HT1080 (cell line): ENCODE measurements at places on chromosomes 13 and 19.

GRCh38 chr13:91774397-91774796, 376.0 kb downstream of the GPC5 start:
- no peak for DNase-seq

DNA sequence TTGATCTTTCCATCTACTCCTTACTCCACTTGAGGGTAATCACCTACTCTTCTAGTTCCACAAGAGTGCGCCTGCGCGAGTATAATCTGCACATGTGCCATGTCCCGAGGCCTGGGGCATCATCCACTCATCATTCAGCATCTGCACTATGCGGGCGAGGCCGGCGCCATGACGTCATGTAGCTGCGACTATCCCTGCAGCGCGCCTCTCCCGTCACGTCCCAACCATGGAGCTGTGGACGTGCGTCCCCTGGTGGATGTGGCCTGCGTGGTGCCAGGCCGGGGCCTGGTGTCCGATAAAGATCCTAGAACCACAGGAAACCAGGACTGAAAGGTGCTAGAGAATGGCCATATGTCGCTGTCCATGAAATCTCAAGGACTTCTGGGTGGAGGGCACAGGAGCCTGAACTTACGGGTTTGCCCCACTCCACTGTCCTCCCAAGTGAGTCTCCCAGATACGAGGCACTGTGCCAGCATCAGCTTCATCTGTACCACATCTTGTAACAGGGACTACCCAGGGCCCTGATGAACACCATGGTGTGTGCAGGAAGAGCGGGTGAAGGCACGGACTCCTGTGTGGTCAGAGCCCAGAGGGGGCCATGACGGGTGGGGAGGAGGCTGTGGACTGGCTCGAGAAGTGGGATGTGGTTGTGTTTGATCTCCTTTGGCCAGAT, 2.7 kb upstream of the KLK2 start:
- peak; percentile 74 for DNase-seq

DNA sequence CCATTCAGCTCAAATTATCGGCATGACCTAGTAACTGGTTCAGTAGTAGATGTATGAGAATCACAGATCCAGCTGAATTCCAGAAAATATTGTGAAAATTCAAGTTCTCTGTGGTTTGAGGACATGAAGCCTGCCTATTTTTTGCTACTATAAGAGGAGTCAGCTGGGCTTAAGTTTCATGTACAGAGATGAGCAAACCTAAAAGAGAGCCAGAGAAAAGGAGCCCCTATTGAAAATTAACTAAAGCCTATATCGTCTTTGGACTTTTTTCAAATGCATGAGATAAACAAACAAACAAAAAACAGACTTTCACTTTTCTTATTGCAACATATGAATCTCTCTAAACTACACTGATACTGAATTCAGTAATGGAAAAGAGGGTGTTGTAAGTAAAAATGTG, 106.8 kb upstream of the SPRY2 start:
- DNase-seq: no peak

DNA sequence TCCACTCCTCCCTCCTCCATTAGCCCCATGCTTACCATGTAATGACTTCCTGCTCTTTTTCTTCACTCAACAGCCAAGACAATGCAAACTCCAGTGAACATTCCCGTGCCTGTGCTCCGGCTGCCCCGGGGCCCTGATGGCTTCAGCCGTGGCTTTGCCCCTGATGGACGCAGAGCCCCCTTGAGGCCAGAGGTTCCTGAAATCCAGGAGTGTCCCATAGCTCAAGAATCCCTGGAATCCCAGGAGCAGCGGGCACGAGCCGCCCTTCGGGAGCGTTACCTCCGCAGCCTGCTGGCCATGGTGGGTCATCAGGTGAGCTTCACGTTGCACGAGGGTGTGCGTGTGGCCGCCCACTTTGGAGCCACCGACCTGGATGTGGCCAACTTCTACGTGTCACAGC, 2.9 kb upstream of the PPP1R37 start:
- no peak for DNase-seq

- DNase-seq: no peak
Measured at GRCh38 chr13:83975655-83976165, 93.4 kb upstream of the SLITRK1 start.

DNA sequence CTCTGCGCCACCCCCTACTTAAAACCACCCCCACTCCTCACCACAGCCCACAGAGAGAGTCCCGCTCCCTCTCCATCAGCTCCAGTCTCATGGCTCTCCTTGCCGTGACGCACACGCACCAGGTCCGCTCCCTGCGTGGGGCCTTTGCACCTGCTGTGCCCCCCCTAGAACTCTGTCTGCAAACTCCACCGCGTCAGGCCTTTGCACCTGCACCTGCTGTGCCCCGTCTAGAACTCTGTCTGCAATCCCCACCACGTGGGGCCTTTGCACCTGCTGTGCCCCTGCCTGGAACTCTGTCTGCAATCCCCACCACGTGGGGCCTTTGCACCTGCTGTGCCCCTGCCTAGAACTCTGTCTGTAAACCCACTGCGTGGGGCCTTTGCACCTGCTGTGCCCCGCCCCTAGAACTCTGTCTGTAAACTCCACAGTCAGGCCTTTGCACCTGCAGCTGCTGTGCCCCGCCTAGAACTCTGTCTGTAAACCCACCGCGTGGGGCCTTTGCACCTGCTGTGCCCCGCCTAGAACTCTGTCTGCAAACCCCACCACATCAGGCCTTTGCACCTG, 4.2 kb downstream of the SHC2 start:
- DNase-seq: no peak

DNA sequence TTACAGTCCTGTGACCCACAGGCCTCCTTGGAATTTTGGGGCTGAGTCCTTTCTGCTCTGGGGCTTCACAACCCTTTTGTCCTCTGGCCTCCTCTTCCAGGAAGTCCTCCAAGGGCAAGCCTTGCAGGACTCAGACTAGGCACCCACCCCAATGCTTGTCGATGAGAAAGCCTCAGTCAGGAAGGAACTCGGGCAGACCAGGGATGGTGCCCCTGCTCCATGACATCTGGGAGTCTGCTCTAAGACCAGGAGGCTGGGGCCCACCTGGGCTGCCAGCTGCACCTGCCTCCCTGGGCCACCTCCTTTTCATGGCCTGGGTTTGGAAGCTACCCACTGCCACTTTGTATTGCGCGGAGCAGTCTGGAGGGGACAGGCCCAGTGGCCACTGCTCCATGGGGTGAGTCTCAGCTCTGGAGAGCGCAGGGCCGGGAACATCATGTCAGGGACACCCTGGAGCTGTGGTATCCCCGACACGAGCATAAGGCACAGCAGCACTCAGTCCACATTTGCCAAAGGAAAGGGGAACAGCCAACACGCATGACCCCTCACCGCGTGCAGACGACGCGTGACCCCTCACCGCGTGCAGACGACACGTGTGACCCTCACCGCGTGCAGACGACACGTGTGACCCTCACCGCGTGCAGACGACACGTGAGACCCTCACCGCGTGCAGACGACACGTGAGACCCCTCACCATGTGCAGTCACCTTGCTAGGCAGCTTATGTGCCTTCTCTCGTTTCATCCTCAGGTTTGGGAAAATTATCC, 10.8 kb downstream of the C2CD4C start:
- DNase-seq: no peak

- no peak for DNase-seq
Measured at GRCh38 chr19:29926801-29927200, 15.2 kb upstream of the URI1 start.
